ENCODE measurements at places on chromosomes 5 and 9.

DNA sequence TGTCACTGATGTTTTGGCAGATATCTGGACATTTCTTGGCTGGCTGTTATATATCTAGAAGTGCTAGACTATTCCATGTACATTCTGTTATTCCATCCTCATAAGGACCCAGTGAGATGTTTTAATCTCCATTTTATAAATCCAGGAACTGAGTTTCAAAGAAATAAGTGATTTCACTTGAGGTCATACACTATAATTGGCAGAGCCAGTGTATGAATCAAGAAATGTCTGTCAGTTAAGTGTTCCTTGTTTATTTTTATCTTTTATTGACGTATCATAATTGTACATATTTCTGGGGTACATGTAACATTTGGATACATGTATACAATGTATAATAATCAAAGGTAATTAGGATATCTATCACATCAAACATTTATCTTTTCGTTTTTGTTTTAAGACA is 338.3 kb upstream of the KLF4 start:
- DNase-seq, result no peak

DNA sequence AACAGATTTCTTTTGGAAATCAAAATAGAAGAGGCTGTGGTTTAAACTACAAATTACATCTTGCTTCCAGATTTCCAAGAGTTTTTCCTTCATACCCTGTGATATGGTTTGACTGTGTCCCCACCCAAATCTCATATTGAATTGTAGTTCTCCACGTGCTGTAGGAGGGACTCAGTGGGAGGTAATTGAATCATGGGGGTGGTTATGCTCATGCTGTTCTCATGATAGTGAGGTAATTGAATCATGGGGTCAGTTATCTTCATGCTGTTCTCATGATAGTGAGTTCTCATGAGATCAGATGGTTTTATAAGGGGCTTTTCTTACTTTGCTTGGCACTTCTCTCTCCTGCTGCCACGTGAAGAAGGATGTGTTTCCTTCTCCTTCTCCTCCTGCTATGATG is 687.0 kb upstream of the ZNF608 start:
- no peak for DNase-seq

DNA sequence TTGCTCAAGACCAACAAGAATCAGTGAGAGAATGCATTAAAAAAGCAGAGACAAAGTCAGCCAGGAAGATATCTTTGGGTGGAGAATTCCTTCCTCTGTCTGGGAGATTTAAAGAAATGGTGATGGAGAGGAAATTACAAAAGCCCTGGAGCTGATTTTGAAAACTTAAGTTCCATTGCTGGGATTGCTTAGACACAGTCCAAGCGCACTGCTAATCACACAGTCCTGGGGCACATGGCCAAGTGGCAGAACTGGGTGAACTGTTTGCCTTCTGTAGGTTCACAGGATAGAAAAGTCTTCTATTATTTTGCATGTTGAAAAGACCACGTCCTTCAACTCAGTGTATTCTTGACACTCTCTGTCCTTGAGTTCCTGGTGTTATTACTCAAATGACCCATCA is 284.9 kb upstream of the FBXL7 start:
- no peak for DNase-seq

- no peak for DNase-seq
These were observed 162.7 kb upstream of the NFIL3 start for GRCh38 chr9:91586282-91586681.

DNA sequence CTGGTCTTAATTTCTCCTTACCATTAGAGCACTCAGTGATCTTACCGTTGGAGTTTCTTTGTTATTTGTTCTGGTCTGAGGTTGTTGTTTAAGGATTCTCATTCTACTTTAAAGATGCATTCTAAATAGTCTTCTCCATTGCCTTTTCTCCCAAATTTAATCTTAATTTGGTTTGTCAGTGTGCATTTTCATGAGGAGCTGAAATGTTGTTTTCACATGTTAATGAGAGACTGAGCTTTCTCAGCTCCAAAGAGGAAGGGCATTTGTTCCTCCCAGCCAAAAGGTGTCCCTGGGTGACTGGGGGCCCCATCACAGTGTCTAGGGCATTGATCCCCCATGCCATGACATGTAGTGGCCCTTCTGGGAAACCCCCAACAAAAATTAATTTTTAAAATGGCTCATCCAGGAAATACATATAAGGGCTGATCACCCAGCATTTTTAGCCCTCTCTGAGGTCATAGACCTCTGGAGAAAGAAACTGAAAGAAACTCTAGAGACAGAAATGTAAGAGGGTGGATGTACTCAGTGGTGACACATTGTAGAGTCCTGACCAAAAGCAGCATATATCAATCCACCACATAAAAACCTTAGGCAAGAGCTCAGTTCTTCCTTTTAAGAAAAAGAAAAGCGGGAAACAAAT is 240.4 kb upstream of the RAI14 start:
- no peak for DNase-seq
